Fibroblast of lung (primary cell): ENCODE measurements at places on chromosomes 5 and 9. TPM values are rescaled to one million over a fixed set of nuclear protein-coding genes. Genes with fewer than 3 reads are reported as not detected.

DNA sequence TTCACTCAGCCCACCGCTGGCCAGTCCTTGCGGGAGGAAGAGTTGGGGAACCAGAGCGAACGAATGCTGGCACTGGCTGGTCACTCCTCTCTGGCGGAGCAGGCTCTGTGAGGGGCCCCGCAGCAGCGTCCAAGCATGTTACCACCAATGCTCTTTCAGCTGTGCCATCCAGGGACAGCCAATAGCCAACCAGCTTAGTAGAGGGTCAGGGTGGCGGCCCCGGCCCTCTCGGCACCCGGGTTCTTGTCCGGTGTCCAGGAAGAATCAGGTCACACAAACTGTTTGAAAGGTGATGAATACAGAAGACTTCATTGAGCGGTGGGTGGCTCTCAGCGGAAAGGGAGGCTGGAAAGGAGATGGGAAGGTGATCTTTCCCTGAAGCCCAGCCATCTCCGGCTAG is 135.3 kb downstream of the EGFLAM start:
- no peaks in the 10 kb centered on the region for H3K4me1 ChIP-seq
- DNase-seq = no peak
- H3K27me3 ChIP-seq = no peaks in the 10 kb centered on the region
- H3K4me3 ChIP-seq = no peak overlapping the region
- no peak overlapping the region for H3K27ac ChIP-seq
- no peaks in the 10 kb centered on the region for H3K36me3 ChIP-seq

ARL14EPL gene
- not detected in 2 replicates for polyA plus RNA-seq

DNA sequence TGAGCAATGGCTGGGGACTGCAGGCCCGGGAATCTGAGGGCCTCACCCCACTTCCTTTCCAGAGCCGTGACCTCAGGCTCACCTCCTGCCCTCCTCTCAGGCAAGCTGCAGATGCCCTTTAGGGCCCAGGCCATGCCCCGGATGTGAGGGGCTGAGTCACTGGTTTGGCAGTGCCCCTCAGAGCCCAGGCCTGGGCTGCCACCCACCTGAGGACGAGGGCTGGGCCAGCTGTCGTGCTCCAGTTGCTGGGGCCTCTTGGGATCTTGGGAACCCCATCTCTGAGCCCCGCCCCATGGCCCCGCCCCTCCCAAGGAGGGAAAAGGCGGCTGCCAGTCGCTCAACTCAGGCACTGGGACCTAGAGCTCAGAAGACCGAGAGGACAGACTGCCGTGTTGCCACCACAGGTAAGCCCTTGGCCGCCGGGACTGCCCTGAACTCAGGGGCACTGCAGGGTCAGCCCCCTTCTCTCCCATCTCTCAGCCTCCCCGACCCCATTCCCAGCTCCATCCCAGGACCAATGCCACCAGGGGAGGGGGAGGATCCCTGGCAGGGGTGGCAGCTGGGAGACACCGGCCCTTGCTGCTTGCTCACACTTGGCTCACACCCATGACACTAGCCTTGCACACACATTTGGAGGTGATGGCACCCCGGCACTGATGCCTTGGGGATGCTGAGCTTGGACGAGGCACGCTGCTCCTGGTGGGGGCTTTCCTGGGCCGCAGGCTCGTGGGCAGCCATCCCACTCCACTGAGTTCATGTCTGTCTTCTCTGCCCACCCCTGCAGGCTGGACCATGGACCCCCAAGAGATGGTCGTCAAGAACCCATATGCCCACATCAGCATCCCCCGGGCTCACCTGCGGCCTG is at the start of gene CYSRT1:
Gene CYSRT1, plus strand, starts transcription at position 345 of the 865 bp plus-strand sequence. Its CDS starts 448 bp downstream, at position 793.
- peak within 1 kb of the TSS; percentile 62 for H3K27ac ChIP-seq
- H3K4me1 ChIP-seq = peaks cover 3% of the 10 kb centered on the region
- H3K36me3 ChIP-seq = no peaks in the 10 kb centered on the region
- no peak for DNase-seq
- peak within 1 kb of the TSS; percentile 61 for H3K4me3 ChIP-seq
- no peaks in the 10 kb centered on the region for H3K27me3 ChIP-seq

DNA sequence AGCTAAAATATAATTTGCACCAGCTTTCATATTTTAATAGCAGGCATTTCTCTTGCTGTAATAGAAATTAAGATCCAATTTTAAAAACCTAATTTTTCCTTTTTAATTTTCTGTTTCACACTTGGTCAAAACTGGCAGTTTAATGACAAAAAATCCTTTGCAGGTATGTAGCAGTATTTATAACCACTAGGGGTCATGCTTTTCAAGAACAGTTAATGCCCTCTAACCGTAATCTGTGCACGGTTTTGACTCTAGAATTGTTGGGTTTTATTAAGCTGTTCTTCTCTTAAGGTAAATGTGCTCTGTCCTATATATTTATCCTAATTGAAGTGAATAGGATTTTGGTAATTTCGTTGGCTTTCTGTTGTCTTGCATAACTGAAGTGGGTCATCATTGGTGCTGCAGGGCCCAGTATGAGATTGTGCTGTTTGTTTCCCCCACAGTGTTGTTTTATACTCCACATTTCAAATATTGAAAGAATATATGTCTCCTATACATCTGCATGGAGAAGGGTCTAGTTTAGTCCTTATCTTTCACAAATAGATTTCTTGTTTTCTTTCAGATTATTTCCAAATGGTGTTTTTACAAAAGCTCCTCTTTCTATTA is 107.4 kb downstream of the SCAMP1 start:
- H3K4me1 ChIP-seq = no peaks in the 10 kb centered on the region
- no peaks in the 10 kb centered on the region for H3K36me3 ChIP-seq
- H3K4me3 ChIP-seq = no peak overlapping the region
- peak; percentile 73 for DNase-seq
- H3K27ac ChIP-seq = no peak overlapping the region
- no peaks in the 10 kb centered on the region for H3K27me3 ChIP-seq

DNA sequence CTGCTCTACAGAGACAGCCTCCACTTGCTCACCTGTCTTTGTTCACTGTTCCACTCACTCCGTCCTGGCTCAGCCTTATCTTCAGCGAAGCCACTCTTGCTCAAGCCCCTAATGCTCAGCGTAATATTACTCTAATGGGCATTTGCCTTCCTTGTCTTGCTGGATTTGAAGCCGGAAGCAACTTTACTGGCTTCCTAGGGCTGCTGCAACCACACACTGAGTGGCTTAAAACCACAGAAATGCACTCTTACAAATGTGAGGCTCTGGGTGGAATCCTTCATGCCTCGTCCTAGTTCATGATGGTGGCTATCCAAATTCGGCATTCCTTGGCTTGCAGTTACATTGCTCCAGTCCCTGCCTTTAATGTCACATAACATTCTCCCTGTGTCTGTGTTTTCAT is 85.5 kb upstream of the MARCHF11 start:
- no peak for DNase-seq
- no peaks in the 10 kb centered on the region for H3K27me3 ChIP-seq
- no peaks in the 10 kb centered on the region for H3K4me1 ChIP-seq
- no peak overlapping the region for H3K27ac ChIP-seq
- no peak overlapping the region for H3K4me3 ChIP-seq
- H3K36me3 ChIP-seq = no peaks in the 10 kb centered on the region

DNA sequence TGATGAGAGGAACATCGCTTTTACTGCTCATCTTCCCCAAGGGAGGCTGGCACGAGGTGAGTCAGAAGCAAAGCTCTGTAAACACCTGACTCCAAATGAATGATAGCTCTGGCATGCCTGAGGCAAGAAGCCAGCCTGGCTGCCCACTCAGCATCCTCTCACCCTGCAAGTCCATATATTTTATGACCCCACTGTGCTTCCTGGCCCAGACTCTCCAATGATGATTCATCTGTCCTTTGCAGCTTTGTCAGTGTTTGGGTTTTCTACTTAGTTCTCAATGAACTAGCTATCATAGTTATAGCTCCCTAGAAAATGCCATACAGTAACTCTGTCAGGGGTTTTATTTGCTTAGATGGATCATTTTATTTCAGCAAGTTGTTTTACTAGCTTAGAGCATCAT is 52.1 kb upstream of the FSTL4 start:
- no peak overlapping the region for H3K4me3 ChIP-seq
- no peak overlapping the region for H3K27ac ChIP-seq
- no peaks in the 10 kb centered on the region for H3K36me3 ChIP-seq
- no peaks in the 10 kb centered on the region for H3K27me3 ChIP-seq
- no peak for DNase-seq

DNA sequence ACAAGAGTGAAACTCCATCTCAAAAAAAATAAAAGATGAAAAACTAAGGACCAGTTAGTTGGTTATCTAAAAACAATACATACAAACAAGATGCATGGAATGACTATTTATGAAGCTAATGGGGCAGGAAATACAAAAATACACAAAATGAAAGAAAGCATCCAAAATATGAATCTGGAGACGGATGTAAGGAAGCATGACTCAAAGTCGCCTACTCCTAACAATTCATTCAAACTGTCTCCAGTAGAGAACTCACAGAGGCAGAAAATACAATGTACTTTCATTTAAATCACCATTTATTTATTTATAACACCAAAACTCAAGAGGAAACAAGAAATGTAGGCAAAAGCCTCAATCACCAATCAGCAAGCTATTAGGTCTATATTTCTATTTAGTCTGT is 68.4 kb downstream of the SCAI start:
- no peaks in the 10 kb centered on the region for H3K27me3 ChIP-seq
- no peaks in the 10 kb centered on the region for H3K4me1 ChIP-seq
- no peak overlapping the region for H3K27ac ChIP-seq
- no peaks in the 10 kb centered on the region for H3K36me3 ChIP-seq
- DNase-seq = peak; percentile 66
